ENCODE measurements at places on chromosomes 2 and 18.

GRCh38 chr18:74389171-74389927 lies 67.8 kb downstream of the DIPK1C start:
- DNase-seq: no peak

DNA sequence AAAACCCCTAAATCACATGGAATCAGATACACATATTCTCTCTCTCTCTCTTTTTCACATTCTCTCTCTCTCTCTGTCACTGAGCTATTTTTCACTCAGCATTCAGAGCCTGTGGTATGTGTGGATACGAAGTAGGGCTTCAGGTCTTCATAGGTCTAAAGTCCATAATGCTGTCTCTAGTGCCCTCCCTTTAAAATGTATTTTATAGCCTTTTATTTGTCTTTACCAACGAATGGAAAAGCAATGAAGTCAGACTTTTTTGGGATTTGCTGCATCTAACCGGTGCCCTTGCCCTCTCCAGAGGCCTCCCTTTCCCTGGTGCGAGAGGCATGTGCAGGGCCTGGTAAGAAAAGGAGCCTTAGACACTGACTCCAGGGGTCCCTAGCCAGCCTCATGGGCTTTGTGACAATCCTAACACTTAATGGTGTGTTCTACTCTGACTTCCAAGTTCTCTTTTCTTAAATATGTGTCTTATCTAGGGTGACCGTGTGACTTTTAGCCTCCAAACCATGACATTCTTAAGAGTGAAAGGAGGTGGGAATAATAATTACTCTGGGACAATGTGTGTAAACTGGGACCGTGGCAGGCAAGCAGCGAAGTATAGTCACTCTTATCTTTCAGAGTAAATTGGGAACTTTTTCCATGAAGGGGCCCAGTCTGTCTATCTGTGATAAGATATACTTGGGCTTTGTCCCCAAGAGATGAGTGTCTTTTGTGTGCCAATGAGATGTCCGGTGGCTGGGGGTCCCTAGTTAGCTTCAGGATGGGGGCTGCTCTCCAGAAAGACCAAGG lies 101.1 kb downstream of the B3GNT2 start:
- DNase-seq: no peak

DNA sequence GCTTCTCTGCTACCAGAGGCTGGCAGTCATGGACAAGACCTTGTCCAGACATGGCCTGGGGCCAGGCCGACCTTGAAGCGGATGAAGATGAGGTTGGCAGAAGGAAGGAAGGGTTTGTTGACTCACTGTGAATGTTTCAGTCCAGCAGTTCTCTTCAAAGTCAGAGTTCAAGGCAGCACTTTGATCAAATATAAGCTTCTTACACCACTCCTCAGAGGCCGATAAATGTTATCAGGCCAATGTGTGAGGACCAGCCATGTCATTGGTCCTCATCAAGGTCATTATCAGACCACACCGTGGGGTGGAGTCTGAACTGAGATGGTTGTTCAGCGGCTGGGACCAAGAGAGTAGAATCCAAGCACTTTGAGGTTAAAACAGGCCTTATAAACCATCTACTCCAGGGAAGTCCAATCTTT lies 35.5 kb downstream of the QPCT start:
- no peak for DNase-seq

GRCh38 chr2:63610525-63610924 lies 21.8 kb downstream of the MDH1 start:
- no peak for DNase-seq

GRCh38 chr2:224569654-224570053 lies 15.5 kb downstream of the CUL3 start:
- no peak for DNase-seq

DNA sequence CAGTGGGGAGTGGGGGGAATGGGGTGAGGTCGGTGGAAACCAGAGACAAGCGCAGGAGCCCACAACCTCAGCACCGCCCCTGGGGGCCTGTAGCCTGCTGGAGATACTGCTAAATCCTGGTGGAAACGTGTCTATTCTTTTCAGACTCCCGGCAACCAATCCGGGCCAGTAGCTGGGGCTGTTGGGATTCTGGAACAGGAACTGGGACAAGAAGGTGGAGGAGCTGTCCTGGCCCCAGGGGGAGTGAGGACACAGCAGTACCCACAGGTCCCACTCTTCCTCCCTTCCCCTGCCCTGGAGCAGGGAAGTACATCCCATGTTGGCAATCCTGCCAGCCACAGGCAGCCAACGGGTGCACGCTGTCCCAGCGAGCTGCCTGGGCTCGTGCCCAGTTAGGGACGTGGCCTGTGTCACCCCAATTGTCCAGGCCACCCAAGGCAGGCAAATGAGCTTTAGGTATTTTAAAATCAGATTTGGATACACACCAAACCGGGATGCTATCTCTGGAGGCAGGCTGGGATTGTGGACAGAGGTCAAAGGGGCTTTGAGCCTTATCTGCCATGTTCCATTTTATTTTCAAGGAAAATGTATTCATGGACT lies 51.8 kb downstream of the HS1BP3 start:
- no peak for DNase-seq

GRCh38 chr18:42583283-42583731 lies 532.2 kb downstream of the RIT2 start:
- DNase-seq: no peak

DNA sequence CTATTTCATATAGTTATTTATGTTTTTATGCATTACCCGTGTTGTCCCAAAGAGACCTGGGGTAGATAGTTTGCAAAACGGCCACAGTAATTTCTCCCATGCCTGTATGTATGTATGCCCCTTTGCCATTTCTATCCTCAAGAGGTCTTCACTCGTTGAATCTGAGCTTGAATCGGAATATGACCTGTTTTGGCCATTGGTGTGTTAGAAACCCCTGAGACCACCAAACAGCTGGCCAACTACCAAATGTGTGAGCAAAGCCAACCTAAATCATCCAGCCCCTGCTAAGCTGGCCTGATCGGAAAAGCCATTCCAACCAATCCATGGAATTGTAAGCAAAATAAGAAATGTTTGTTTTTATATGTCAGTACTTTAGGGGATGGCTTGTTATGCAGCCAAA lies 23.4 kb upstream of the INO80C start:
- no peak for DNase-seq

GRCh38 chr2:149648282-149649030 lies 60.9 kb upstream of the MMADHC start:
- DNase-seq: no peak

GRCh38 chr2:27967076-27967475 lies 76.5 kb downstream of the BABAM2 start:
- no peak for DNase-seq

- no peak for DNase-seq
Observed at GRCh38 chr2:17912266-17912691, 33.8 kb downstream of the KCNS3 start.

DNA sequence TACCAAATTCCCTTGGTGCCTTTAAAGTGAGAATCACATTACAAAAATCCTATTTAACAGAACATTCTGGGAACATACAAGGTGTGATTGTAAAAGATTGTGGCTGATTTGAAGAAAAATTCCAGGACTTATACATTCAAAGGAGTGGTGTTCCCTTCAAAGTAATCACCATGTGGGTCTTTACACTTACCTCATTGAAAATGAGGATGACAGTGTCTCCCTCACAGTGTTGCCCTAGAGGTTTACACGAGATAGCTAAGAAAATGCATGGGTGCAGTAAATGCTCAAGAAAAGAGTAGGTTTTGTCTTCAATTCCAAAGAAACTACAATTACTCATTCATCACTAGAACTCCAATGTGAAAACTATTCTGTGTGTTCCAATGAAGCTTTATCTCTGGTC lies 331.5 kb downstream of the SLC4A3 start:
- DNase-seq: no peak

DNA sequence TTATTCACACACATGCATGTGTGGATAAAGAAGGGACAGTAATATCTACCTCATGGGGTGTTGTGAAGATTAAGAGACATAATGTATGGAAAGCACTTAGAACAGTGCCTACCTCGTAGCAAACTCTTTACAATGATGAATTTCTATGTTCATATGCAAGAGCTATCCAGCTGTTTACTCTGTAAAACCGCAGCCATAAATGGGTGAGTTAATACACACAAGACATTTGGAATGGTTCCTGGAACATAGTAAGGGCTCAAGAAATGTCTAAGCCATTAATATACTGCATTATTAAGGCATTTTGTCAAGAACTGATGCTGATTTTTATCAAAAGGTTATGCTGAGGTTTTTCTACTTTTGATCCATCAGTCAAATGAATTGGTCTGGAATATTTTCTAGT lies 1076.2 kb downstream of the TSN start:
- DNase-seq: no peak

GRCh38 chr2:108565778-108566375 lies 31.6 kb downstream of the LIMS1 start:
- no peak for DNase-seq
